ENCODE measurements at places on chromosomes 12 and 14.

GRCh38 chr12:8847435-8847834 lies 25.0 kb downstream of the A2ML1 start:
- DNase-seq = no peak

DNA sequence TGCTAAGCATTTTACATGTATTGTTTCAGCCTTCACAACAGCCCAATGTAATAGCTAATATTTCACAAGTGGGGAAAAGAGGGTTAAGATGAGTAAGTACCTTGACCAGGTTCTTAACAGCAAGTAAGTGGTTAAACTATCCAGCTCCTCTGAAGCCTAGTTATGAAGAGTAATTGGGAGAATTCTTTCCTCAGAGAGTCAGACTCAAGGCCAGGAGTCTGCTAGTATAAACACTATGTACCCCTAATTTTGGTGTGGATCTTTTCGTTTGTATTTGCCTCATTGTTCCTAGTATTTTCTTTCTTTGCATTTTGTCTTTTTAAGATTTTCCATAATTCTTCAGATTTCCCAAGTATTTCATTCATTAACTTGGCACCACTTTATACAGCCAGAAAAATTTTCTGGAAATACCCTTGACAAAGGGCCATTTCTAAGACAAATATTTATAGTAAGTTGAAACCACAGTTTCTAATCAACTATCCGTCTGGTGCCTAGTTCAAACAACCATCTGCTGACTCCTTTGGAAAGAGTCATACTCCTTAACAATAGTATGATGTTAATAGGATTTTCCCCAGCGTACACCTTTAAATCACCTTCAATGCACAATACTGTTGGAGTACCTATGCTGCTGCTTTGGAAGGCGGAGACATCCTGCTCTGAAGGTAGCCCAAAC lies 81.2 kb downstream of the SCAF11 start:
- no peak for DNase-seq

DNA sequence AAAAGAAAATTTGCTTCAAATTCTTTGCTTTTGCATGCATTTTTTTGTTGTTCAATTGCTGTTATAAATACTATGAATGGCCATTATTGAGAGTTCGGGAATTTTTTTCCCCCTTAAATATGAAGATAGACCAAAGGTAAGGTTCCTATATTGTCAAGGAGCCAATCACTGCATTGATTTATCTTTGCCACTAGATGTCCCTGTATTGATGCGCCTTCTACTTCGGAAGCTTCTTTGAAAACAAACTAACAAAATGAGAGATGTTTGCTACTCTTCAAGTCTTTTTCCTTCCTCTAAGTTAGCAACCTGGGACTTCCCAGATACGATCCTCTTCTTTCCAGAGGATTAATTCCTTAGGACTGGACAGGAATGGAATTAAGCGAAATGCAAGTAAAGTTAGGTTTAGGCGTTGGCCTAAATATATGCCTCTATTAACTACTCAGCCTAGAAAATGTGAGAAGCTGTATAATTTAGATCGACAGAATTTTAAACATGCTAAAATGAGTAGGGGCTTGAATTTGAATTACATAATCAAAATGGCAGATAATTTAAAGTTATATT lies 318.1 kb downstream of the AEBP2 start:
- DNase-seq = no peak

DNA sequence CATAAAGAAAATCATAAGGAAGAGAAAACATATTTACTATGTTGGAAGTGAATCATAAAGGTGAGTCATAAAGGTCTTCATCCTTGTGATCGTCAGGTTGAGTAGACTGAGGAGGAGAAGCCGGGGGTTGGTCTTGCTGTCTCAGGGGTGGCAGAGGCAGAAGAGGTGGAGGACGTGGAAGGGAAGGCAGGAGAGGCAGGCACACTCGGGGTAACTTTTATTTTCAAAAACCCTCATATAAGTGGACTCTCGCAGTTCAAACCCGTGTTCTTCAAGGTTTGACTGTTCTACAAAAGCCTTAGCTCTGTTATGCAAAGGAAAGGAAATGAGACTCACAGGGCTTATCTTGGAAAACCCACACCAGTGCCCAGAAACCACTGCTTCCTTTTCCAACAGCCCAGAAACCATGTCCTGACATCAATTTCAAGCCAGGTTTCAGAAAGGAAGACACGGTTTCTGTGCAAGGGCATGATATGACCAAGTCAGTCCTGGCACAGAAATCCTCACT lies 14.0 kb downstream of the SMCO2 start:
- DNase-seq = no peak

- DNase-seq = no peak
Measured at GRCh38 chr14:91350483-91350812, 67.2 kb downstream of the CCDC88C start.

- peak; percentile 19 for DNase-seq
Measured at GRCh38 chr14:89365061-89365801, 51.8 kb downstream of the FOXN3 start.

All from stimulated activated CD8-positive, alpha-beta memory T cell treated with anti-CD3 and anti-CD28 coated beads, Interleukin-7, amount 100 ng/mL, for 1 hour (primary cell).